ENCODE measurements at places on chromosomes 1 and 21. TPM values are rescaled to one million over a fixed set of nuclear protein-coding genes. Genes with fewer than 3 reads are reported as not detected.

The TMEM61 gene
- not detected for total RNA-seq

The ZBTB7B gene
- total RNA-seq = 7.6 TPM

The CASQ1 gene
- total RNA-seq = not detected

The HCRTR1 gene
- total RNA-seq = 0.65 TPM

The OR2L2 gene
- not detected for total RNA-seq

The AMPD1 gene
- not detected for total RNA-seq

The OR2L3 gene
- total RNA-seq = not detected

The JAM2 gene
- 3.9 TPM for total RNA-seq

The SPRR2B gene
- not detected for total RNA-seq

The ZNF362 gene
- 2.8 TPM for total RNA-seq

The OR4F16 gene
- not detected for total RNA-seq

The SLC25A34 gene
- total RNA-seq = 0.44 TPM

The MXRA8 gene
- 0.38 TPM for total RNA-seq

The RNU1-4 gene
- 6,751 TPM for total RNA-seq

The RGS1 gene
- total RNA-seq = not detected

The KCNH1 gene
- not detected for total RNA-seq

The TSSK3 gene
- total RNA-seq = 0.13 TPM

The OPTC gene
- total RNA-seq = not detected

The CLCA1 gene
- not detected for total RNA-seq

The CBR1 gene
- 48.1 TPM for total RNA-seq

The CELA3A gene
- total RNA-seq = not detected

The SERTAD4 gene
- 1.8 TPM for total RNA-seq

The IQGAP3 gene
- 21.5 TPM for total RNA-seq

The ELAPOR1 gene
- total RNA-seq = 0.25 TPM
